NCI-H226 (cell line): ENCODE measurements at places on chromosomes 2 and 18.

DNA sequence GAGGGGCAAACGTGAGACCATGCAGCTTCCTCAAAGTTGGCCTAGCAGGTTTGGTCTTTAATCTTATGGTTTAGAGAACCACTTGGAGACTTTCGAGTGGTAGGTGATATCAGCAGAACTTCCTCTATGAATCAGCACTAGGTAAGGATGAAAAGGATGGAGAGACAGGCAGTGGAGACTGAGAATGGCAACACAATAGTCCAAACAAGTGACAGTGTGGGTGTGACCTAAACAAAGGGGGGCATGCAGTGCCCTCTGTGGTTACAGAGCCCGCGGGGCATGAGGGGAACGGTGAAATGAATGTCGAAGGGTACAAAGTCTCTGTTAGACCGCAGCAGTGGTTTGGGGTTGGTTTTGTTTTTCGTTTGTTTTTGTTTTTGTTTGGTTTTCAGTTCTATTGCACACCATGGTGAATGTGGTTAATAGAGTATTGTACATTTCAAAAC lies 143.9 kb downstream of the L3MBTL4 start:
- no peak for DNase-seq

DNA sequence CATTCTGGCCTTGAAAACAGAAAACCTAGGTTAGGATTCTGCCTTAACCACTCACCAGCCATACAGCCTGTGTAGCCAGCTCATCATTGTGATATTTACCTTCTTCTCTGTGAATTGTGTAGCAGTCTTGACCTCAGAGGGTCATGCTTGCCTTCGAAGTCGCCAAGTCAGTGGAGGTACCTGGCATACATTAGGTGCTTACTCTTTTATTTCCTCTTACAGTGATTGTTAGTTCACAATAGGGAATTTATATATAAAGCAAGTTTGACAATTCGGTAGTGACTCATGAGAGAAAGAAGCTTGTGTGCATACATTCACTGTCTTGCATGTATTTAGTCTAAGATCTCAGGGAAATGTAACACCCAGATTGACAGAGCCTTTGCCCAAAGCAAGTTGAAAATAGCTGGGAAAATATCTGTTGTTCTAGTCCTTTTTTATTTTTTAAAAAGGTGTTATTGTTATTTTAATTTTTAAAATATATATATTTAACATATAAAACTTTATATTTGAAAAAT lies 290.6 kb downstream of the PTGR3 start:
- DNase-seq, result no peak

DNA sequence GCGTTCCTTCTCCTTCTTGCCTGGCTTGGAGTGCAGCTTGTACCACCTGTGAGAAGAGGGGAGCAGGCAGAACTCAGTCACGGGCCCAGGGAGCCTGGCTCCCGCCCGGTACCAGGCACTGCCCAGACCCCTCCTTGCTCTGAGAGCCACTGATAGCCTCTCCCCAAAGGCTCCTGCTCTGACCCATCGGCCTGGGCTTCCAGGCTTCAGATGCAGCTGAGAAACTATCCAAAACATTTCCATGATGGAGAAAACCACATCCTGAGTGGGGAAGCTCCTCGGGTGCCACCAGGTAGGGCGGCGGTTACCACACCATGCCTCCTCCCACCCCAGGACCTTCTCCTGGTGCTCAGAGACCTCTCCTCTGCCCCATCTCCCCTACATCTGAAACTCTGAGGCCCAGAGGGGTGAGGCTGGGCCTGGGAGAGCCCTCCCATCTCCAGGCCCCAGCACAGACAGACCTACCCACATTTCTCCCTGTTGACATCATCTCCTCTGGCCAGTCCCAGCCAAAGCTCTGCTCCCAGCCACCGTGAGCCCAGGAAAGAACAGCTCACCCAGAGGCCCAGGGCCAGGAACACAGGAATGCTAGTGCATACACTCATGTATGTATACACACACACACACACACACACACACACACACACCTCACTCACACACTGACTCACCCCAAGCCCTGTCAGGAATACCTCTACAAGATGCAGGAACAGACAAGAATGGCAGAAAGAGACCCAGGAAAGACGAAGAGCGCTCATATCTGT lies 17.9 kb upstream of the SFXN5 start:
- DNase-seq, result peak; percentile 100

DNA sequence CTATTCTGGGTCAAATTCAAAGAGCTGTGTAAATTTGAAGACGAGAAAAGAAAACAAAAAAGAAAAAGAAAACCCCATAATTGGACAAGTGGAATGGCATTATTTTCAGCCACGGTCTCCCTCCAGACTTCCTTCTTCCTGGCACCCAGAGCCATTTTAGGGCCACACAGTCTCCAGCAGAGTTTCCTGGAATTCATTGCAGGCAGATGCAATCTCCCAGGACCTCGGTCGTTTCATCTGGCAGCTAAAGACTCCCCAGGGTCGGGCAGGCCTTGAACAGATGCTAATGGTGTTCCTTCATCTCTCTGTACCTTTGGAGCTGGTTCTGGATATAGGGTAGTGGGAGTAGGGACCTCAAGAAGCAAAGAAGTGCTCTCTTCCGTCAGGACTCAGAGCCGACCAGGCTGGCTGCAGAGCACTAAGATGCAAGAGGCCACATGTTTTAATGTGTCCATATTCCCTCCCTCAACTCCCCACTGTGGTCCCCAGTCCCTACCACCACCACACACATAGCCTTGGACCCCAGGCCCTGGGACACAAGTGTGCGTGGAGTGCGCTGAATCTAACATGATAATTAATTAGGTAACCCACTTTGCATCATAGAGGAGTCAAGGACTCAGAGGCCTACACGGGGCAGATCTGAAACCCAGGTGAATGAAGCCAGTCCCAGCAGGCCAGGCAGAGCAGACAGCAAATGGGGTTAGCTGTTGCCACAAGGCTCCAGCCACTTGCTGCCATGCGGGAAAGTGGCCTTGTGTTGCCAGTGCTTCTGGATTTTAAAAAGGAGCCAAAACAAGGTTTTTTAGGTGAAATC lies 109.3 kb upstream of the ATL2 start:
- DNase-seq, result no peak

- DNase-seq, result no peak
Measured at GRCh38 chr2:123453772-123454171, 571.3 kb upstream of the CNTNAP5 start.

DNA sequence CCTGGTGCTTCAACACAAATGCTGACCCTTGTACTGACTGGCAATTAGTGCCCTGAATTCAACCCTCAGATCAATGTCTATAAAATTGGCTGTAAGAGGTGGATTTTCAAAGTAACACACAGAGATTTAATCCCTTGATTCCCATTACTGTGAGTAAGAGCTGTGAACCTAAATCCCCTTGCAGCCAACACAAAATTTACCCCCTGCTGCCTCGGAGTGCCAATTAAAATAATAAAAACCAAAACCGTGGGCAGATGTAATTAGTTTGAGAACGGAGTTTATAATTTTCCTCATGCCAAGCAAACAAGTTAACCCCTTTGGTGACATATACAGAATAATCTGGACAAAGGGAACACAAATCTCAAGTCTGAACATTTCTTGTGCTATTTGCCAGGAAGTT lies 55.8 kb upstream of the REV1 start:
- no peak for DNase-seq

DNA sequence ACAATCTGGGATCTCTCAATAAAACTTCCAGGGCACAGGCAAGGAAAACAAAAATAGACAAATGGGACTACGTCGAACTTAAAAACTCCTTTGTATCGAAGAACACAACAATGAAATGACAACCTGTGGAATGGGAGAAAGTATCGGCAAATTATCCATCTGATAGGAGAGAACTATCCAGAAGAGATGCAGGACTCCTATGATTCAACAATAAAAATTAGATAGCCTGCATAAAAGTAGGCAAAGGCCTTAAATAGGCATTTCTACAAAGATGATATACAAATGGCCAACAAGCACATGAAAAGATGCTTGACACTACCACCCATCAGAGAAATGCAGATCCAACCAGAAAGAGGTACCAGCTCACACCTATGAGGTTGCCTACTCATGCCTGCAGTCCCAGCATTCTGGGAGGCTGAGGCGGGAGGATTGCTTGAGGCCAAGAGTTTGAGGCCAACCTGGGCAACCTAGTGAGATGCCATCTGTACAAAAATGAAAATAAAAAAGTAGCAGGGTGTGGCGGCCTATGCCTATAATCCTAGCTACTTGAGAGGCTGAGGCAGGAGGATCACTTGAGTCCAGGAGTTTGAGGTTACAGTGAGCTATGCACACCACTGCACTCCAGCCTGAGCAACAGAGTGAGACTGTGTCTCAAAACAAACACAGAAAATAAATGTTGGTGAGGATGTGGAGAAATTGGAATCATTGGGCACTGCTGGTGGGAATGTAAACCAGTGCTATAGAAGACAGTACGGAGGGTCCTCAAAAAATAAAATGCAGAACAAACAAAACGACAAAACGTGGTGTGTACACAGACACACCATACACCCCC lies 21.6 kb downstream of the TWIST2 start:
- DNase-seq, result no peak

- no peak for DNase-seq
Measured at GRCh38 chr2:233236820-233237589, 14.5 kb upstream of the ATG16L1 start.

DNA sequence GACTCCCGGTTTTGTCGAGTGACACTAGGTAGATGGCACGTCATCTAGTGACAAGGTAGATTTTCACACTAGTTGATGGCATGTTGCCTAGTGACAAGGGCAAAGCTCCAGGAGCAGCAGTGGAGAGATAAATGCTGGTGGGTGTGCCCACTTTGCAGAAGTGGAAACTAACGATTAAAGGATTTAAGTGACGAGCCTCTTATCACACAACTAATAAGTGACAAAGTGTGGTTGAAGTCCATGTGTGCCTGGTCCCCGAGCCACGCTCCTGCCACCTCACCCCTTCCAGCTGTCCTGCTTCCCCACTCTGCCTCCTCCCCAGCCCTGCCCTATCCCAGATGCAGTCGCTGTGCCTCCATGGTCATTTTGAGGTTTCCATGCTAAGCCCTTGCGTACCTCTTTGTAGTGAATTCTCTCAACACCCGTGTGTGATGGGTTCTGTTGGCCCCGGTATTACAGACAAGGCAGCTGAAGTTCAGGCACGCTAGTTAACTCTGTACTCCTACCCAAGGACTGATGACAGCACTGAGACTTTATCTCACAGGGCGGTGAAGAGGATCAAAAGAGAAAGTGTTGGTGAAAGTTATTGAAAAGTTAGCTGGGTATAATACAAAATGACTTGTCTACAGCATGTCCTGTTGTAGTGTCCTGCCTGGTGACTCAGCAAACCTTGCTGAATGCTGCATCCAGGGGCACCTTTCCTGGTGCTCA lies 113.4 kb upstream of the GLI2 start:
- DNase-seq, result no peak

DNA sequence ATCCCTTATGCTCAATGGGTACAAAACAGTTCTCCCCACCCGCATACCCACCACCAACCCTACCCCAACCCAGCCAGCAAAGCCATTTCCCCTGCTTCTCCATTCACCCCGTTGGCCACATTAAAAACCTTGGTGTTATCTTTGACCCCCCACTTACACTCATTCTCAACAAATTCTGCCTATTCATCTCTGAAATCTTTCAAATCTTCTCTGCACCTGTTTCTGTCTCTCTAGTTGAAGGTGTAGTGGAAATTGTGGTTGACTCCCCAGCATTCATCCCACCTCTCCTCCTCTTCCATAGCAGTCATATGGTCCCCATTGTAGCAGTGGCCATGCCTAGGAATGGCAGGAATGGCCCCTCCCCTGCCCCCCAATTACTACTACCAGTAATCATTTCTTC lies 20.5 kb upstream of the TET3 start:
- DNase-seq, result no peak

GRCh38 chr2:98815795-98816194 lies 84.9 kb upstream of the MGAT4A start:
- DNase-seq, result no peak

GRCh38 chr2:232282508-232283055 lies 96.0 kb upstream of the ALPP start:
- no peak for DNase-seq

DNA sequence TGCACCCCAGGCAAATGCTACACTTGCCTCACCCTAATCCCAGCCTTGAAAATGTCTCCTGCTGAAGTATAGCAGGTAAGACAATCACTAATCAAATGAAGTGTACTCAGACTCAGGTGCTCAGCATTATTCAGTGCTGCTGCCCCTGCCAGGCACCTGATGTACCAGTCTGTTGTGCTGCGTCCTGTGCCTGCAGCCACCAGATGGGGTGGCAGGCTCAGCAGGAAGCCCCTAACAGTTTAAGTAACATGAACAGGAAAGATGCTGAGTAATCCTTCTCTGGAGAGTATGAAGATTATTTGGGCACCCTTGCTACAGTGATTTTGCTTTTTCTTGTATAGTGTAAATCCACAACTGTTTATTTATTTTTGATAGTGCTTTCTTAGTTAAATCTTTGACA lies 69.1 kb downstream of the TACR1 start:
- no peak for DNase-seq

DNA sequence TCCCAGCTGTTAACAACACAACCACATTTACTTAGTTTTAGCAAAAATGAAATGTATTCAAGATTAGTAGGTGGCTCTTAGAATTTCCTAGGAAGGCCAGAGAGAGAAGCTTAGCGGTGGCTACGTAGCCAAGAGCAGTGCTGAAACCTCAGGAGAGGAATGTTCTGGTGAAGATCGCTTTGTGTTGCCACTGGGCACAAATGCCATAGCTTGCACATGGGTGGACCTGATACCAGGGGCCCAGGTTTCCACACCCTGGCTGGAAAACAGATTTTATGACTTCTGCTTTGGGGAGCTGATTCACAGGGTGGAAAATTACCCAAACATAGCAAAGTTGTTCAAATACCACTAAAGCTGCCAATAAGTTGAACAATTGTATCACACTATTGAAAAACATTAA lies 43.4 kb downstream of the THUMPD2 start:
- DNase-seq, result no peak
